NCI-H2171 treated with DMSO at 0.1 percent for 48 hours (cell line): ENCODE measurements at places on chromosomes 3 and 15.
A peak's percentile ranks its signal among the peaks of the same experiment; 100 is the strongest.

- no peak for DNase-seq
These were observed 7.6 kb downstream of the HDC start for GRCh38 chr15:50257924-50258323.

GRCh38 chr3:86929046-86929445 is 61.9 kb downstream of the VGLL3 start:
- DNase-seq, result no peak

GRCh38 chr3:32335365-32336112 is 56.1 kb upstream of the CMTM7 start:
- no peak for DNase-seq

DNA sequence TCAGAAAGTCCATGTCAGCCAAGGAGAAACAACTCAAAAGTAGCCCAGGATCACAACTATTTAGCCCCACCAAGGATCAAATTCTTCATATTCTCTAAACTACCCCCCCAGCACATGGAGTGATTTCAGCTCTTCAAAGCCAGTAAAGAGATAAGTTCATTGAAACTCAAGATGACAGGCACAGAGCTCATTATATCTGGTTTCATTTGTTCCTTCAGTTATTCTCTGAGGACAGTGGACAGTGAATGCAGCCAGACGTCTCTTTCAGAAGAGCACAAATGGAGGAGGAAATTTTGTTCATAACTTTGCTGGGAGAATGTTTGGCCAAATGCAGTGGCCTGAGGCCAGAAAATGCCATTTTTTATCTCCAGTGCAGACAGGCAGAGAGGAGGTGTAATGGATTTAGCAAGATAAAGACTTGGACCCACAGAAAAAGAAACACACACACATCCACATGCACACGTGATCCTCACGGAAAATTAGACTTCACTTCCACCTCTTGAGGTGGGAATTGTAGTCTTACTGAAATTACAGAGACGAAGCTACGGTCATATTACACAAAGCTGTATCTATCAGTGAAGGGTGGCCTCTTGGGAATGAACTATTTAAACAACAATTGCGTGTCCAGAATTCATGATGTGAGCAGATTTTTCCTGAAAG is 64.6 kb downstream of the HES1 start:
- DNase-seq, result no peak

GRCh38 chr3:50405249-50405648 is 45.9 kb upstream of the TMEM115 start:
- DNase-seq, result no peak

GRCh38 chr15:69958496-69959084 is 139.1 kb downstream of the TLE3 start:
- no peak for DNase-seq

DNA sequence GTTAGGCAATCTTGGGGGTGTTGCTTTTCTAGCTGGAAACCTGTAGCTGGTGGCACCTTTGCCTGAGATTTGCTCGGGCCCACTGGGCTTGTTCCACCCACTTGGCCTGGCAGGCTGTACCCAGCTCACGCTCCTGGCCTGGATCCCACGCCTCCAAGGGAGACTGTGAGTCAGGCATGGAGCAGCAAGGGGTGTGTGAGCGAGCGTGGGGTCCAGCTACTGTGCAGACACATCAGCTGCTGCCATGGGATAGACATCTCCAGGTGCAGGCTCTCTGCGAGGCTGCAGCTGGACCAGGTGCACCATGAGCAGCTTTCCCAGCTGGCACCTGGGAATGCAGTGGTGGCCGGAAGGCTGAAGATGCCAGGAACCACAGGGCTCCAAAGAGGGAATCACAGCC is 36.0 kb downstream of the NR1D2 start:
- no peak for DNase-seq

- DNase-seq, result no peak
These were observed 83.1 kb downstream of the CPN2 start for GRCh38 chr3:194267744-194268653.

DNA sequence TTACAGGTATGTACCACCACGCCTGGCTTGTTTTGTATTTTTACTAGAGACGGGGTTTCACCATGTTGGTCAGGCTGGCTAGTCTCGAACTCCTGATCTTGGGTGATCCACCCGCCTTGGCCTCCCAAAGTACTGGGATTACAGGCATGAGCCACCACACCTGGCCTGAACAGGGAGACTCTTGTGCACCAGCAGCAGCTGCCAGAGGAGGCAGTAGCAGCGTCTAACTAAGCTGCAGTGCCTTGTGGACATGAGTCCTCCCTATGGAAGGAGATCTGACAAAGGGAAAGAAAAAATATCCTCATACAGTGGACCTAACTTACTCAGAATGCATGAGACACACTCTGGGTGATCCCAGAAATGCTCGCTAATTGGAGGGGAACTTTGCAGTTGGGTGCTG is 36.8 kb upstream of the NEO1 start:
- no peak for DNase-seq

- no peak for DNase-seq
These were observed 377.4 kb upstream of the RGMA start for GRCh38 chr15:93466380-93466779.

GRCh38 chr3:126934991-126935390 is 47.9 kb upstream of the PLXNA1 start:
- DNase-seq, result no peak

DNA sequence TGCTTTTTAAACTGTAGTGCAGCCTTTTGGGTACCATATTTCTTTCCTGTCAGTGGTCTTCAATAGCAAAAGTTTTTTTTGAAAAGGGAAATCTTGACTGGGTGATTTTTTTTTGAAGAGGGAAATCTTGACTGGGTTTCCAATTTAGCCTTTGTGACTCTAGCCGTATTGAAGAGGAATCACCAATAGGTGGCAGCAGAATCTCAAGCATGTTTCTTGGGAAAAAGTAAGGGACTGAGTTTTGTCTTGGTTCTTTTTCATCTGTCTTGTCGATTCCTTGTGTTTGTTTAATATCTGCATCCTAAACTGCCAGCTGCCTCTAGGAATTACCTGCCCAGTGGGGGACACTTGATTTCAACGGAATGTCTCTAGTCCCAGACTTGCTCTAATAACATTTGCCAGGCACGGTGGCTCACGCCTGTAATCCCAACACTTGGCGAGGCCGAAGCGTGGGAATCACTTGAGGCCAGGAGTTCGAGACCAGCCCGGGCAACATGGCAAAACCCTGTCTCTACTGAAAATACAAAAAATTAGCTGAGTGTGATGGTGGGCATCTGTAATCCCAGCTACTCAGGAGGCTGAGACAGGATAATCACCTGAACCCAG is 89.2 kb downstream of the RBPMS2 start:
- DNase-seq, result peak; percentile 72

GRCh38 chr15:89551550-89551949 is 23.7 kb upstream of the TICRR start:
- DNase-seq, result no peak

DNA sequence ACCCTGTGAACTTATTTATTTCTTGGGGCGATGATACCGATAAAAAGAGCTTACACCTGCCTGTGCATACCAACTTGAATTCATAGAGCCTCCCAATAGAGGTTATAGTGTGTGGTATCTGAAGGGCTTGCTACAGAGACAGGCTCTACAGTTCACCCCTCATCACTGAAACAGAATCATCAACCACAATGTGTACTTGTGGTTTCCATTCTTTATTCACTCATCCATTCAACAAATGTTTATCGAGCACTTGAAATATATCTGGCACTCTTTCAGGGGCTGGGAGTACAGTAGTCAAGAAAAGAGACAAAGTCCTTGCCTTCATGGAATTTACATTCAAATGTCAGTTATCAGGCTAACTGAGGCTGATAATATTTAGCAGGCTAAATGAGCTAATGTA is 134.4 kb upstream of the SKOR1 start:
- no peak for DNase-seq

- DNase-seq, result no peak
These were observed 158.4 kb upstream of the TPRG1 start for GRCh38 chr3:189013224-189013888.

- DNase-seq, result no peak
These were observed 239.7 kb downstream of the UBE2E2 start for GRCh38 chr3:23442598-23443383.

GRCh38 chr3:134079111-134079547 is 49.4 kb upstream of the SLCO2A1 start:
- no peak for DNase-seq

GRCh38 chr3:43644443-43644842 is 22.6 kb upstream of the ANO10 start:
- DNase-seq, result peak; percentile 22

- DNase-seq, result no peak
These were observed 31.4 kb upstream of the PLXNA1 start for GRCh38 chr3:126951561-126951960.

- no peak for DNase-seq
These were observed 612 bp downstream of the UBA5 start for GRCh38 chr3:132660811-132661070.

DNA sequence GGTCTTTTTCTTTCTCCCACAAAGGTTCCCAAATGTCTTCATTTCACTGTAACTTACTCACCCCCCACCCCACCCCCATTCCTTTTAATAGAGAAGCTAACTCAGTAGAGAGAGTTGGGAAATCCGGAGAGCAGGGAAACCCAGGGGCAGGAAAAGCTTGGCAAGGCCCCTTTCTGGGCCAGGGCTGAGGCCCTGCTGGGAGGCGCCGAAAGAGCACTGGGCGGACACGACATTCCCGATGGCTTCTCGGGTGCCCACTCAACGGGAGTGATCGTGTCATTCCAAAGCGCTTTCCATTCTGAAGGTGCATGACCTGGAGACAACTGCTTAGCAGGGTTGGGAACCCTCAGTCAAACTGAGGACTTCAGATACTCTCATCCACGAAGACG is 1.6 kb upstream of the DALRD3 start:
- DNase-seq, result no peak

DNA sequence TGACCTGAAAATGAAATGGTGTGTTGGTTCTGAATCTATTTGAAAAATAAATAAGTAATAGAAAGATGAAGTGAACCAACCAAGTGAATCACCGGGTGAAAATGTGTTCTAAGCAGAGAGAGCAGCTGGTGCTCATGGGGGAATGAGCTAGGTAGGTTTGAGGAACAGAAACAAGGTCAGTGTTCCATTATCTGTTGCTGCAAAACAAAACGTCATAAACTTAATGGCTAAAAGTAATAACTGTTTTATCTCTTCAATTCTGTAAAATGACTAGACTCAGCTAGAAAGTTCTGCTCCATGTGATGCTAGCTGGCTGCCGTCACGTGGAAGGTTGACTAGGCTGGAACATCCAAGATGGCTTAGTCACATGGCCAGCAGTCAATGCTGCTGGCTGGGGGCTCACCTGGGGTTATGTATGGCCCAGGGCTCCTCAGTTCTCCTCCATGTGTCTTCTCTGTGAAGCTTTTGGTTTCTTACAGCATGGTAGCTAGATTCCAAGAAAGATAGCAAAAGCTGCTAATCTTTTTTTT is 13.3 kb upstream of the SH3BP5 start:
- peak; percentile 4 for DNase-seq

- DNase-seq, result no peak
These were observed 366.4 kb upstream of the AGTR1 start for GRCh38 chr3:148331081-148331846.

GRCh38 chr15:37220949-37221670 is 120.8 kb upstream of the MEIS2 start:
- no peak for DNase-seq

GRCh38 chr15:59371458-59372351 is 966 bp downstream of the MYO1E start:
- peak; percentile 44 for DNase-seq

- DNase-seq, result no peak
These were observed 705.2 kb upstream of the ROBO1 start for GRCh38 chr3:80472961-80473360.

DNA sequence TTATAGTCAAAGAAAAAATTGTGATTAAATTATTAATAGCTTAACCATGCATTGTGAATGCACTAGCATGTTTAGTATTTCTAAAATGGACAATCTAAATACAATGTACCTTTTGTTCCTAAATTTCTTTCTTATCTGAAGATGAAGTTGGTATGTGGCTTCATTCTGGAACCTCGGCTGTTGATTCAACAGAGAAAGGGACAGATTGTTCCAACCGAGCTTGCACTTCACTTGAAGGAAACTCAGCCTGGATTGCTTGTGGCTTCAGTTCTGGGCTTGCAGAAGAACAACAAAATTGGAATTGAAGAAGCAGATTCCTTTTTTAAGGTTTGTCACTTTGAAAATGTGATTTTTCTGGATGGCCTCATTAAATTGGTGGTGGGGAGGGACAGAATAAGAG is 32.6 kb downstream of the HPS3 start:
- DNase-seq, result no peak

GRCh38 chr15:99073008-99073717 is 31.7 kb upstream of the SYNM start:
- DNase-seq, result no peak

DNA sequence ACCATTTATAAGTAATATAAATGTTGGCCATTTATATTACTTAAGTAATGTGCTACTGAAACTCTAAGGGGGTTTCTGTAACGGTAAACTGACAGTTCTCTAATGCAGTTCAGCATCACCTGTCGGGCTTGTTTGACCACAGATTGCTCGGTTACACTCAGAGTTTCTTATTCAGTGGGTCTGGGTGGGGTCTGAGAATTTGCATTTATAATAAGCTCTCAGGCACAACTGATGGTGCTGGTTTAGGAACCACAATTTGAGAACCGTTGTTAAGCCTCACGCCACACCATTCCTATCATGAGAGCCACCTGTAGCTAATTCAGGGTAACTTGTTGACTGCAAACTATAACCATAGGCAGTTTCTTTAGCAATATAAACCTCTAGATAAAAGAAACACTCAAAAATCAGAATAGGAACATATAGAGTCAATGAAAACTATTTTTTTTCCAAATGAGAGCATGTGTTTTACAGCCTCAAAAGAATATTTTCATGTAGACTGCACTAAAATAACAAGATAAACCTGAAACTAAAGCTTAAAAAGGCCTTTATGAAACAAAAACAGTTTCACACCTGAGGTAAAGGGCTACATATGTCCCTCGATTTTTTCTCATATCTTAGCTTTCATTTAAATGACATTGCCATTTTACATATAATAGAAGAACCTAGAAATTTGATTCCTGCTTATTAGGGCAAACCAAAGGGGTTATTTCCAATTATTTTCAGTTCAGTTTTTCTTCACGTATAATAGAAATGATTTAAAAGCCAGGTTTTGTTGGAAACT is 604.8 kb downstream of the UNC13C start:
- no peak for DNase-seq
